ENCODE measurements at places on chromosomes 5 and 9.

DNA sequence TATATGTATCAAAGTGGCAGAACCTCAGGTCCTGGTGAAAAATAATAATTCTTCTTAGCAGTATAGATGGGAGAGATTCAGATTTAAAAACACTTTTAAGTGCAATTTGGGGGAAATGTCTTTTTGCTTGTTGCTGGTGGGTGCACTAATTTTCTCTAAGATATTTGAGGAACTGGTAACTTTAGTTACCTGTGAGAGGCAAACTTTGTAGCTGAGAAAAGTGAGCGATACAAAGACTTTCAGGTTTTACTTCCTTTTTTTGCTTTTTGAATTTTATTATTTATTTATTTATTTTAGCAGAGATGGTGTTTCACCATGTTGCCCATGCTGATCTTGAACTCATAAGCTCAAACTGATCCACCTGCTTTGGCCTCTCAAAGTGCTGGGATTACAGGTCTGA, 303.1 kb upstream of the PTGER4 start:
- DNase-seq = no peak

DNA sequence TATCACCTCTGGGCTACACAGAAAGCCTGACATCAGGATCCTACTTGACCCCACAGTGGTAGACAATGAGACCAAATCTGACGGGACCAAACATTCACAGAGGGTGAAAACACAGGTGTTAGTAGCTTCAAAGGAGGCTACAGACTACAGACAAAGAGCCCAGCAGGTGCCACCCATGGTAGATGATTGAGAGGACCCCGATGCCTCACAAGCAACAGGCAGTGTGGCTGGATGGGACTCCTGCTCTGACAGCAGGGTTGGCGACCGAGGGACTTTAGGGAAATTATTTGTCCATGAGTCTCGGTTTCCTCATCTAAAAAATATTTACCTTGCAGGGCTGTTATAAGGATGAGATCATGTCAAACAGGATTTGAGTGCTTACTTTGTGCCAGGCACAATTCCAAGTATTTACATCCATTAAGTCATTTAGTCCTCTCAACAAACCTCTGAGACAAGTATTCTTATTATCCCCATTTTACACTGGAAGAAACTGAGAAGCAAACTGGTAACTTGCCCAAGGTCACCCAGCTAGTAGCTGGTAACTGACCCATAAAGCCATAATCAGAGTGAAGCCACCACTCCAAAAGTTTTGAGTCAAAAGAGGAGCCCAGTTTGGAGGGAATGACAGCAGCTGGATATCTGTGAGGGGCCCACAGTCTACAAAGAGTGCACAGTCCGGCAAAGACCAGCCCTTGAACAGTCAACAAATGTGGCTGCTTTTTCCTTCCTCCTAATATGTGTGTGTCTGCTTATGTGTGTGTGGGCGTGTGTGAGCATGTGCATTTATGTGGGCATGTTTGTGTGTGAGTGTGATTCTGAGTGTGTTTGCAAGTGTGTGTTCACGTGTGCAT, 502.0 kb downstream of the BNC2 start:
- DNase-seq = peak; percentile 51

- no peak for DNase-seq
These were observed 7.9 kb downstream of the RACK1 start for GRCh38 chr5:181235689-181236366.

GRCh38 chr5:91272858-91273257, 110.3 kb downstream of the ARRDC3 start:
- no peak for DNase-seq

DNA sequence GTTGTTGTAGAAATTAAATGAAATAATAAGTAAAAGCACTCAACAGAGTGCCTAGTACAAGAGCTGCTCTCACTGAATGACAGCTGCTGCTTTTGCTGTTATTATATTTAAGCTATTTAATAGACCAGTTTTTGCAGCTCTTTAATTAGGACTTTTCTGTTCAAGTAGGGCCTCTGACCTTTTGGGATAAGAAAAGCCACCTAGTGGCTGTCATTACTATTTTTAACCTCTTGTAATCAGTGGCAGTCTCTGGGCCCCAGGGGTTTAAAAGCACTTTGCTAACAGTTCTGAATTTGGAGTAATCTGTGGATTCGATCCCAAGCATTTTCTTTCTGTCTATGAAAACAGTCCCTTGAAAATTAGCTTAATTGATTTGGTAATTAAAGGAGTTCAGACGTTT, 121.1 kb downstream of the NUDT12 start:
- DNase-seq = no peak

DNA sequence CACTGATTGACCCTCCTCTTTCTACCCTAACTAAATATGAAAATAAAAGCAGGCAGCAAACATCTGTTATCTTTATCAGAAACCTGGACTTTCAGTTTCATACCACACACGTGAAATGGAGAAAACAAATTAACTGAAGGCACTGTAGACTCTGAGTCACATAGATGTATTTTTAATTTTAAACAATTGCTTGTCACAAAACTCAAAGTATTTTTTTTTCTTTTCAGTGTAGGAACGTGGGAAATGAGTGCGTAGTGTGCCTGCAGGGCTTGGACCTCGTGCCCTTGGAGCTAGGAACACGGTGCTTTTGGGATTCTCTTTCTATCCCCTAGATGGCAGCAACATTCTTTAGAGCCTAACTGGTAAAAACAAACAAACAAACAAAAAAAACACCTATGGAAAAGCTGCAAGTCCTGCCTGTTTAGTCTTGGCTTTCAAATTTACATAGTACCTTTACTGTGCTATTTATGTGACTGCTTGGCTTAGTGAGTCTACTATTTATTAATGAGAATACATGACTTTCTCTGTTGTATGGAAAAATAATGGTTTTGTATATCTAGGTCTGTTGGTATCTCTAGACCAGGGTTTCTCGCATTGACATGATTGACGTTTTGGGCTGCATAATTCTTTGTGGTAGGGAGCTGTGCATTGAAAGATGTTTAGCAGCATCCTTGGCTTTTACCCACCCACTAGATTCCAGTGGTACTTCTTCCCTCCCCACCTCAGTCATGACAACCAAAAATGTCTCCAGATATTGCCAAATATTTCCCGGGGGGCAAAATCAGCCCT, 16.8 kb upstream of the ACTBL2 start:
- DNase-seq = peak; percentile 15

- DNase-seq = no peak
These were observed 174.8 kb downstream of the GADD45G start for GRCh38 chr9:89779405-89780203.

DNA sequence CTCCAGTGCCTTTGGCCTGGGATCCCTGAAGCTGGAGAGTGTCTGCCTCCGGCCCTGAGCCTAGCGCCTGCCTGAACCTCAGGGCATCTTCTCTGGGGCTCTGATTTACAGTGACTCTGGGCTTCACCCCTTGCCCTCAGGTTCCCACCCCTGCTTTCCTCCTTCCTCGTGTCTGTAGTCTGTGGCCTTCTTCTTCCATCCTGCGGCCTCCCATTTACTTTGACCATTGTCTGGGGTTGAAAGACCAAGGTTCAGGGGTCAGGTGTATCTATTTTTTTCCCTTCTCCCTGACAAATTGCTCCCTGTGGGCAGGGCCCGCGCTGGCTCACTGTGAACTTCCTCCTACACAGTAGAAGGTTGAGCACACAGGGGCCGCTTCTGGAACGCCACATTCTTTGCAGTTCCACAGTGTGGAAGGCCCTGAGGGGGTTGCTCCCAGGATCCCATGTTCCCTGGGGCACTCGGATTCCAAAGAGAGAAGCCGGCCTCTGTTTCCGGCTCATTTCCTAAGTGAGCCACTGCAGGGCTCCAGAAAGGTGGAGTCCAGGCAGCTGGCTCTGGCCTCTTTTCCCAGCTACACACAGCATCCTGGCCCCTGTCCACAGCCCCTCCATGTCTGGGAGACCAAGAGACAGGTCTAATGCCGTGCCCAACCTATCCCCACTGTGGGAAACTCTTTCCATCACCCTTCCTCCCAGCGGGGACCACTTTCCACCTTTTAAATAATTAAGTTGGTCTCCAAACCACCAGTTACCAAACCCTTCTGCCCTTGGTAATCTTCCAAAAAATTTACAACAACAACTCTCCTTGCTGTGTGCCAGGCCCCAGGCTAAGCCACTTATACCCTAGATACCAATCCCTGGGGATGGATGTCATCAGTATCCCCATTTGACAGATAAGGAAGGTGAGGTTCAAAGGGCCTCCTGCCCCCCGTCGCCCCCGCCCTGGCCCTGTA, 140.3 kb upstream of the IER5L start:
- DNase-seq = no peak

- no peak for DNase-seq
These were observed 1.6 kb downstream of the DCTN4 start for GRCh38 chr5:150757087-150757649.

DNA sequence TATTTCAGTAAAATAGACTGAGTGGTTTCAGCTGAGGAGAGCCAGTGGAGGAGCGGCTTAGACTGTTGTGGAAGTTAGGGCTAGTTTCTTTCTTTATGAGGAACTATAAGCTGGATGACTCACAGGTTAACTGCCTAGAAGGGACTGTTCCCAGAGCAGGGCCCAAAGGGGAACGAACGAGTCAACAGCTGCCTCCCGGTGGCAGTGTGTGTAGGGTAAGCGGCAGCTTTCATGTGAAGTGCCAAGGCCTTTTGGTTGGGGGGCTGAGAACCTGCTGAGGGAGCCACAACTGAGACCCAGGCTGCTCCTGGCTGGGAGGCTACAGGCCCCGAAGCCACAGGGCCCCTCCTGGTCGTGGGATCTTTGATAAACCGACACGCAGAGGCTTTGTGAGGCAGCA, 7.0 kb downstream of the SQSTM1 start:
- peak; percentile 87 for DNase-seq

Measured in H54 (cell line).